Mesenteric fat pad (tissue), 1 donor: ENCODE measurements at places on chromosomes 11 and 22. TPM values are rescaled to one million over a fixed set of nuclear protein-coding genes. Genes with fewer than 3 reads are reported as not detected.

GRCh38 chr11:65127473-65128181 is 5.5 kb downstream of the MRPL49 start:
- no peak for DNase-seq

DNA sequence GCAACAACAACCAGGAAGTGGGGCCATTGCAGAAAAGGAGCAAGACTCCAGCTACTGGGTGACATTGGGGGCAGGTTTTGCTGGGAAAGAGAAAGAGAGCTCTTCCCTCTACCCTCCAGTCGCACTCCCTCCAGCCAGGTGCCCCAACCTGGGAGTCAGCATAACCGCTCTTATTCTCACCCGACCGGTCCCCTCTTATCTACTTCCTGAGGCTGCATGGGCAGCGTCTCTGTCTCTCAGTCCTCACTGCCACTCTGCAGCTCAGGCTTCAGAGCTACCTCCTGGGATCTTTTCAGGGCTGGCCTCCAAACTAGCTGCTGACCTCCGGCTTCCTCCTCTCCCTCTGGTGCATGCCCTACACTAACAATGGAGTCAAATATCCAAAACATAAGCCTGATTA is 5.1 kb downstream of the ZNF70 start:
- no peak for DNase-seq

- no peak for DNase-seq
These were observed 1018.6 kb downstream of the TBC1D22A start for GRCh38 chr22:47781024-47781423.

GRCh38 chr11:124475265-124475664 is 29.8 kb upstream of the OR8B8 start:
- no peak for DNase-seq

DNA sequence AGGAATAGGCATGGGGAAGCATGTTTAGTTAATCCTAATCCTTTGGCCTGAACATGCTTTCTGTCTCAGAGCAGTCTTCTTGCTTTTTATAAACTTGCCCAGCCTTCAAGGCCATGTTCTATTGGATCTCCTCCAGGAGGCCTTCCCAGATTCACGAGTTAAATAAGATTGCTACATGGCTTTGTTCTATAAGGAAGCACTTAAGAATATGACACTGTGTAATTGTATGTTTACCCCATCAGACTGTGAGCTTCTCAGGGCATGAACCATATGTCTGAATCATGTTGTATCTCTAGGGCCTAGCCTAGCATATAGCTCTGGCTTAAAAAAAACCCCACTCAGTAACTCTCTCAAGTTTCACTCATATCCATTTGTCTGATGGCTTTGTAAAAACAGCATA is 26.4 kb upstream of the UCP3 start:
- DNase-seq = no peak

DNA sequence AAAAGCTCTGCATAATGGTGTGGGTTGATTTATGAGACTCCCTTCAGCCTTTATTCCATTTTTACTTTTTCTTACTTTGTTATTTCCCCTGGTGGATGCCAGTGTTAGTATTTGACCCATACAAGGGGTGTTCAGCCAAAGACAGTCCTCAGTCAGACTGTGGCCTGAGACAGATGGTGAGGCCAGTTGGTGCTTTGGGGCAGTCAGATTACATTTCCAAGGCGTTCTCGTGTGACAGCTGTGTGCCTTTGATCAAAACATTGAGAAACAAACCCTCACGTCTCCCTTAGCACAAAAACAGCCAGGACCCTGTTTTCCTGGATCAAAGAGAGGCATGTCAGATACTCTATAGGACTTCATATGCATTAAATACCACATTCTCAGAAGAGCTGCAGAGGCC is 31.3 kb upstream of the SLN start:
- no peak for DNase-seq

DNA sequence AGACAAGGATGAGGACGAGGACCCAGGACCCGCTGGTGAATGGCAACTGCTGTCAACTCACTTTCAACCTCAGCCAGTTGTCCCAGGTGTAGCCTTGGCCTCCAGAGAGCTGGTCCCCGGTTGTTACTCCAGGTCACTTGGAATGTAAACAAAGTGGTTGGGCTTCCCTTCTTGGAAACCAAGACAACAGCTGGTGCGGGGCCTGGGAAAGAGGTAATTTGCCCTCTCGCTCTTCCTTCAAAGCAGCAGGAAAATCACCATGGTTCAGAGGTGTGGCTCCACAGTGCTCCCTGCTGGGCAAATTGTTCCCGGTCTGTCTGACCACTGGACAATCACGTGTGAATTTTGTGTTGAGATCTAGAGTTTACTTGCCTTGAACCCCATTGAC is 15.0 kb downstream of the SLC1A2 start:
- DNase-seq = no peak

- DNase-seq = no peak
These were observed 88.7 kb upstream of the LUZP2 start for GRCh38 chr11:24408202-24408601.

GRCh38 chr22:35900483-35901168 is 128.0 kb downstream of the RBFOX2 start:
- DNase-seq = no peak

DNA sequence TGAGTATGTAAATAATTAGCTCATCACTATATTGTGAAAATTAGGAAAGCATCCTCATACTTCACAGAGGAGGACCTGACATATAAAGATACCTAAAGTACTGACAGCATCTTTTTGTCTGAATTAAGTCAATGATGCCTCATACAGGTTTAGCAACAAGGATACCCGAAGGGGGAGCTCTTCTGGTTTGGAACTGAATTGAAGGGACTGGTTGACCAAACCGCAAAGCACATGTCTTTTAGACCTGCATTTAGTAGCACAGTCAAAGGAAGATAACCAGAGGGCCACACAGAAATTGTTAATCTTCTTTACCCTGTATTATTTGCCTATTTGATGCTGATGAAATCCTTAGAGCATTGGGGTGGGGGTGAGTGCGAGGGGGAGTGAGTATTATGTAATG is 12.9 kb upstream of the WT1 start:
- no peak for DNase-seq

The PVALB gene
- not detected for total RNA-seq

The XKR3 gene
- total RNA-seq = not detected
